Bronchial epithelial cell (primary cell): ENCODE measurements at places on chromosomes 6 and 20. TPM values are rescaled to one million over a fixed set of nuclear protein-coding genes. Genes with fewer than 3 reads are reported as not detected.

SPAG4 gene
- total RNA-seq = 6.1 and 9.9 TPM in 2 replicates

ZGPAT gene
- 17.7 and 25.5 TPM in 2 replicates for total RNA-seq

PLCB1 gene
- 1.1 and 2.9 TPM in 2 replicates for total RNA-seq

DNA sequence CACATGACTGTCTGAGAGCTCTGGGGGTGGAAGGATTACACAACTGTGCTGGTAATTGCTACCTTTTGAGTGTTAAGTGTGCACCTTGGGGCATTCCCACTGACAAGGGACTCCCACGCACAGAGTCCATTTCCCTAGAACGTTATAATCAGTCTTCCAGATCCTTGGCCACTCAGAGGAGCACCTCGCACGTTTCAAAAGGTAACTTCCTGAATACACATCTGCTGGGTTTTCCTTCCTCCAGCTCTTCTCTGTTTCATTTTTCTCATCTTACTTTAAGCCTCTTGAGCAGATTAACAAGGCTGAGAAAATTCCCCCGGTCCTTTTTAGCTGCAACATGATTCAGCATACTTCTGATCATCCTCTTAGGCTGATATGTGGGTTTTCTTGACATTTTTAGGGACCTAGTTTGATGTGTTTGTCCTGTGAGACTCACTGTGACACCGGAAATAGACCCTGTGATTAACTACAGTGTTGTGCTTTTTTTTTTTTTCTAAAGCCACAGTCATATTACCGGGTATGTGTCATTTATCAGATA lies 98.4 kb upstream of the DUSP22 start:
- no peak for DNase-seq

GRCh38 chr6:34852406-34853085 lies 35.3 kb downstream of the TAF11 start:
- DNase-seq = no peak

- DNase-seq = no peak
Measured at GRCh38 chr6:109762166-109762565, 71.1 kb downstream of the FIG4 start.

DNA sequence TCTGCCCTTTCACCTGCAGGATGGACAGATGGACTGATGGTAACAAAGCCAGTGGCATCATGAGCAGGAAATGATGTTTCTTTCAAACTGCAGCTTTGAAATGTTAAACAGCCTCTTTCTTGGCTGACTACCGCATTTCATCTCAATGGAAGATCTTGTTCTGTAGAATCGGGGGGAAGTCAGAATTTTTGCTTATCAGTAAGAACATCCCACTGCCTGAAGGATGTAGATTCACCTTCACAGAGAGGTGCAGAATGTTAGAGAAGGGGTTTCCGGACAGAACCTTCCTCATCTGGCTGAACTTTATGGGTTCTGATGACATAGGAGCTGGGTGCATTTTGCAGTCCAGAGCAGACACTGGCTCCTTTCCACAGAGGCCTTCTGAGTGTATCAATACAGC lies 32.7 kb downstream of the GGTLC1 start:
- no peak for DNase-seq

- no peak for DNase-seq
Measured at GRCh38 chr6:96735332-96735731, 101.9 kb downstream of the GPR63 start.

GRCh38 chr6:42764911-42765648 lies 16.8 kb upstream of the BICRAL start:
- DNase-seq = no peak
